ENCODE measurements at places on chromosomes 4 and X. TPM values are rescaled to one million over a fixed set of nuclear protein-coding genes. Genes with fewer than 3 reads are reported as not detected.

- DNase-seq = no peak
These were observed 14.3 kb upstream of the C4orf50 start for GRCh38 chr4:6032249-6033244.

GRCh38 chrX:39946822-39947221, 150.9 kb downstream of the BCOR start:
- DNase-seq = no peak

Gene N4BP2
- total RNA-seq = 18.8 TPM

Gene ARHGAP10
- total RNA-seq = 3.6 TPM

GRCh38 chr4:4388311-4388790, 1.4 kb downstream of the NSG1 start:
- DNase-seq = no peak

Gene C1QTNF7
- not detected for total RNA-seq

Gene CTBP1
- 140 TPM for total RNA-seq

GRCh38 chrX:153441981-153442380, 3.9 kb downstream of the TREX2 start:
- DNase-seq = no peak

- DNase-seq = no peak
These were observed 85.4 kb downstream of the PPEF1 start for GRCh38 chrX:18792828-18793227.

DNA sequence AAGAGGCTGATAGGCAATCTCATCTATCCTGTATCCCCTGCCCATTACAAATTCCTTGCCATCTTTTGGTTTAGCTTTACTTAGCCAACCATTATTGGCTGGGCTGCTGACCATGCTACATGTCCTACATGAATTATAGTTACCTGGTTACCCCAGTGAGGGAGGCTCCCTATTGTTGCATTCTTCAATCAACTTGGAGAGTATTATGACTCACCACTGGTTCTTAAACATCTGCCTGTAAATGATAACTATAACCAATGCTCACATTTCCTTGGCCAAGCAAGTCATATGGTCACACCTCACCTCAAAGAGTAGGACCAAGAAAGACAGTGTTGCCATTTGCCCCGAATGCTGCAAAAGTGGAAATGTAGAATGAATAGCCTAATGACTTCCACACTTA, 297.6 kb downstream of the IL15 start:
- no peak for DNase-seq

GRCh38 chr4:24488399-24489164, 95.8 kb downstream of the DHX15 start:
- DNase-seq = peak; percentile 82

GRCh38 chrX:69535661-69536060, 31.5 kb downstream of the NALF2 start:
- DNase-seq = no peak

- DNase-seq = no peak
These were observed 18.5 kb downstream of the ACSL1 start for GRCh38 chr4:184807256-184807655.

GRCh38 chr4:112422644-112423043, 93.3 kb downstream of the NEUROG2 start:
- no peak for DNase-seq

Gene NLGN3
- 0.81 TPM for total RNA-seq

DNA sequence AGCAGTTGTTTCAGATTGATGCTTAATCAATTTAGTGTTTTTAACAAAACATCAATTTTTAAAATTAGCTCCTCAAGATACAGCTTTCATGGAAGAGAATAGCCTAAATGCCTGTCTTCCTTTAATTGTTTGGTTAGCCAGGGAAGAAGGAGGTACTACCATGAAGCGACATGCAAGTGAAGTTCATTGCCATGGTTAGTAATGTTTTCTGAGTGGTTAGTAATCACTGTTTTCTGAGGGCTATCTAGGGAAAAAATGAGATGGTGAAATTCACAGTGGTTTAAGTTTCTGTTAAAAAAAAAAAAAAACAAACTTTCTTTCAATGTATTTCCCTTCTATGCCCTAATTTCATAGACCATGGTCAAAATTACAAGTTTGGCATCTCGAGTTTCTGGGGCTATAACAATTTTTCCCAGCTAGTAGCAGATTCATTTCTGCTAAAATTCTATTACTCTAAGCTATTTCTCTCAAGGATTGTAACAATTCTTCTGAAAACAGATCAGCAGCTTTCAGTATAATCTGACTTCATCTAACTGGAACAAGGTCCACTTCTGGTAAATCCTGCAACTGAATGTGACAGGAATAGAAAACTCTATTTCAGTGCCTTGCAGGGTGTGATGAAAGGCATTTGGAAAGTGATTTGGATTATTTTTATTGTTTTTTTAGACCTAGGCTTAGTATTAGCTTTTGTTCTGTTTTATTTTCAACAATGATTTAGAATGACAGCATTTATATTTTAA, 157.0 kb downstream of the PCDH18 start:
- DNase-seq = no peak

Gene TEX13D
- not detected for total RNA-seq

DNA sequence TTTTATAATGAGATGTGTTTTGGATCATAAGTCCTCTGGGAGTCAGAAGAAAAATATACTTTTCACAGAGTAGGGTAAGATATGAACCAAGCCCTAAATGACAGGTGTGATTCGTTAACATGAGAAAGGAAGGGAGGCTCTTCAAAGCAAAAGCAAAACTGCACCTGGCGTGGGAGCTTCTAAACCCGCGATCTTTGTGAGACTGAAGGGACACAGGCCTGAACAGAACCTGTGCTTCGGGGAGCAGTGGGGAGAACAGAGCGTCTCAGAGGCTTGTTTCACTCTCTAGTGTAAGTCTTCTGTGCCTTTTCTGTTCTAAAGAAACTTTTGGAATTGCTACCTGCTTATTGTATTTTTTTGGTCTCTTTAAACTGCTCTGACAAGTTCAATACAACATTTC, 30.2 kb upstream of the CYP4V2 start:
- peak; percentile 63 for DNase-seq

Gene TLR1
- total RNA-seq = 4.0 TPM

Gene FOXR2
- not detected for total RNA-seq

Gene SCOC
- 44.7 TPM for total RNA-seq

GRCh38 chrX:115898382-115899001, 272.1 kb upstream of the AGTR2 start:
- DNase-seq = no peak

GRCh38 chr4:111991797-111992196, 153.5 kb upstream of the FAM241A start:
- DNase-seq = no peak

GRCh38 chr4:77015390-77015789, 60.4 kb downstream of the CCNI start:
- peak; percentile 41 for DNase-seq

DNA sequence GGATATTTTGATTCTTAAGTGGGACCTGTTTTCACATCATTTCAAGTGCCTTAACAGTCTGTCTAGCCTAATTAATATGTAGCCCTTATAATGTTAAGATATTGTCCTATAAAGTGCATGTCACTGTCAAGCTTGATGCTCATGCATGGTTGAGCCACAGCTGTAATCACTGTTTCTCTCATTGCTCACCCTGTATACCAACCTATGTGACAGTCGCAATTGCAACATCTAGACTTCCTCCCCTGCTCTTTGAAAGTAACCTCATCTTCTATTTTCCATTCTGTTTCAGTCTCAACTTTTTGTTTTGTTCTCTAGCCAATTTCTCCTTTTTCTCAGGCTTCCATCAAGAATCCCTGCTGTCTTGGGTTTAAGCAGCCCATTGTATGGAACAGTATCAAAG, 24.4 kb upstream of the MSL3 start:
- no peak for DNase-seq

Gene KLHL13
- 1.3 TPM for total RNA-seq

DNA sequence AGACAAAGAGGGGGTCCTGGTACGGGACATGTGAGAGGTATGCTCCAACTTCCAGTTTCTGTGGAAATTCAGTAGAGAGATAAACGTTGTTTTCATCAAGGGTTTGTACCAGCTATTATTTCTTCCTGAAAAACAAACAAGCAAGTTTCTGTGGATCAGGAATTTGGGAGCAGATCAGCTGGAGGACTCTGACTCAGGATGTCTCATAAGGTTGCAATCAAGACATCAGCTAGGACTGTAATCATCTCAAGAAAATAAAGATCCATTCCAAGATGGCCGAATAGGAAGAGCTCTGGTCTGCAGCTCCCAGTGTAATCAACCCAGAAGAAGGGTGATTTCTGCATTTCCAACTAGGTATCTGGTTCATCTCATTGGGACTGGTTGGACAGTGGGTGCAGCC, 23.5 kb upstream of the NFKB1 start:
- DNase-seq = no peak

Gene PRDM5
- total RNA-seq = 0.57 TPM

Gene MAGEB2
- total RNA-seq = not detected

DNA sequence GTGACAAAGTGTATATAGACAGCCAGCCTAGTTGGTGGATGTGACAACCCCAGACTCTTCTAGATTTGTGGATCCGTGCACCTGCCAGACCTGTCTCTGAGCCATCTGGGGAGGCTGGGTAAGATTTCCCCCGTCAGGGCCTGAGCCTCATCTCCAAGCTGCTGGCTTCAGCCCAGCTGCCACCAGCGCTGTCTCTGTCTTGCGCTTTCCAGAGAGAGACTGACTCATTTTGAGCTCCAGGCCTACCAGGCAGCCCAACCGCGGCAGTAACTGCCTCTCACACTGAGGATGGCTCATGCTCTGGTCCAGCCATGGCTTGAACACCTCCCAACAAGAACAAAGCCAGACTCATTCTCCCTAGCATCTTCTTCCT, 26.4 kb downstream of the NOP14 start:
- peak; percentile 73 for DNase-seq

- peak; percentile 78 for DNase-seq
These were observed 1.2 kb upstream of the MORF4L2 start for GRCh38 chrX:103687696-103688201.

Gene YIPF7
- not detected for total RNA-seq

DNA sequence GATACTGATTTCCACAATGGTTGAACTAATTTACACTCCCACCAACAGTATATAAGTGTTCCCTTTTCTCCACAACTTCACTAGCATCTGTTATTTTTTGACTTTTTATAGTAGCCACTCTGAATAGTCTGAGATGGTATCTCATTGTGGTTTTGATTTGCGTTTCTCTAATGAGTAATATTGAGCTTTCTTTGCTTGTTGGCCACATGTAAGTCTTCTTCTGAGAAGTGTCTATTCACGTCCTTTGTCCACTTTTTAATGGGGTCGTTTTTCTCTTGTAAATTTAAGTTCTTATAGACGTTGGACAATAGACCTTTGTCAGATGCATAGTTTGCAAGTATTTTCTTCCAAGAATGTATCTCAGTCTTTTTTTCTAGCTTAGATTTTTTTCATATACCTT, 10.0 kb downstream of the FBXW7 start:
- DNase-seq = no peak

Gene UBQLN2
- total RNA-seq = 67.3 TPM

GRCh38 chr4:76160355-76160754, 12.2 kb upstream of the NUP54 start:
- DNase-seq = no peak

Gene GPAT3
- 2.0 TPM for total RNA-seq

DNA sequence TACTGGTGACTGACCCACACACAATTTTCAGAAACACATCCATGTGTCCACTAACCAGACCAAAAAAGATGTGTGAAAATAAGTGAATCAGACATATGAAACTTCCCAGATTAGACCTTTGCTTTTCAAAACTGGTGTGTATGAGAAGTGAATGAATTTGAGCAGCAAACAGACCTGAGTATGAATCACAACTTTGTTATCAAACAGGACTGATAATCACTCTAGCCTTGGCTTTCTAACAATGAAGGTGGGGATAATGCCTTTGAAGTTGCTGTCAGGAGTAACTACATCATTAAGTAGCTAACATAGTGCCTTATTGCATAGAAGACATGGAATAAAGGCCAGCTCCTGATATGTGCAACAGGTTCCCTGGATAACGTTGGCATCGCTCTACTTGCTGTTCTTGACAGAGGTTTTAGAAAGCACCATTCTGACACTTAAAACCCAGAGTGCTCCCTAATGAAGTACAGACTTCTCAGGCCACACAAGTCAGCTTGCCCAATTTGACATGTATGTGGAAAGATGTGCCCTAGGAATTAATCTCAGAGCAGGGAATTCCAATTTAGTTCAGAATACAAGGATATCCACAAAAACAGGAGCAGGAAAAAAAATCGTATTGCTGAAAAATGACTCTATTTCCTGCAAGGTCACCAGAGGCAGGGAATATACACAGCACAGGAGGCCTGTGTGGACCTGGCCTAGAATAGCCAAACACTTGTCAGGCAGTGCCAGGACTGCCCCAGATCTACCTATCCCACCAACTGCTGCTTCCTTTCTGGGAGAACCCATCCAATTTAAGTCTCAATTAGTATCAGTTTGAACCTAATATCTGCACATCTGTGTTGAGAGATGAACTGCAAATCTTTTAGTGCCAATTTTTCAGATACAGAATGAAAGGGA, 87.7 kb downstream of the MAML3 start:
- DNase-seq = no peak

DNA sequence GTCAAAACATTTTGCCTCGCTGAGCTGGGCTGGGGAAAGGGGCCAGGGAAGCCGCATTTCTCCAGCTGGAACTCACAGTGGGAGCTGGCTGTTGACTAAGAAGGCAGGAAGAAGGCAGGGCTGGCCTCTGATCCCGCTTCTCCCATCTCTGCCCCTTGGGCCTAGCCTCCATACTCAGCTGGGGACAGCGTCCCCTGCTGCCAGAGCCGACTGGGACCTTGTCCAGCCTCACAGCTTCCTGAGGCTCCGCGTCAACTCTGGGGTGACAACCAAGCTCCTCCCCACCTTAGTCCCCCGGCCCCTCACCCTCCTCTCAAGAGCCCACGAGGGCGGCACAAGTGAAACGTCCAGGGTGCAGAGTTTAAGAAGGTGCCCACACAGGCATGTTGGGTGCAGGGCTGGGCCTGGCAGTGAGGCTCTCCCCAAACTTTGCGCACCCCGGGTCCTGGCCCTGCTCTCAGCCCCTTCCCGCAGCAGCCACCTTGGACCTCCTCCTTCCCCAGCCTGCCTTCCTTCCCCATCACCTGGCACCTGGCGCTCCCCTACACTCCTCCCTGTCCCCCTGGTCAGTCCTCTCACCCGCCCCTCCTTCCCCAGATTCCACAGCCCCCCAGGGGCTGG, 100.8 kb downstream of the PSAPL1 start:
- DNase-seq = no peak

GRCh38 chr4:167544391-167544790, 310.1 kb upstream of the SPOCK3 start:
- DNase-seq = no peak

- no peak for DNase-seq
These were observed 424.5 kb upstream of the CTSO start for GRCh38 chr4:156378033-156378665.

GRCh38 chrX:69988955-69989394, 60.8 kb downstream of the AWAT2 start:
- DNase-seq = peak; percentile 31

Gene KLHL4
- total RNA-seq = not detected

GRCh38 chr4:172688534-172688933, 480.1 kb upstream of the GALNT7 start:
- DNase-seq = no peak

- no peak for DNase-seq
These were observed 95.2 kb downstream of the SHROOM4 start for GRCh38 chrX:50718776-50719175.

GRCh38 chr4:53563824-53564223, 27.5 kb downstream of the LNX1 start:
- peak; percentile 17 for DNase-seq

All from activated naive CD4-positive, alpha-beta T cell treated with anti-CD3 and anti-CD28 coated beads for 36 hours (primary cell).